ENCODE measurements at places on chromosomes 4 and X.

- DNase-seq = no peak
Observed at GRCh38 chr4:37431417-37431743, 186.8 kb downstream of the NWD2 start.

GRCh38 chr4:68948044-68948743 lies 3.4 kb downstream of the UGT2A3 start:
- no peak for DNase-seq

- DNase-seq = no peak
Observed at GRCh38 chr4:161457311-161457710, 706.5 kb downstream of the FSTL5 start.

DNA sequence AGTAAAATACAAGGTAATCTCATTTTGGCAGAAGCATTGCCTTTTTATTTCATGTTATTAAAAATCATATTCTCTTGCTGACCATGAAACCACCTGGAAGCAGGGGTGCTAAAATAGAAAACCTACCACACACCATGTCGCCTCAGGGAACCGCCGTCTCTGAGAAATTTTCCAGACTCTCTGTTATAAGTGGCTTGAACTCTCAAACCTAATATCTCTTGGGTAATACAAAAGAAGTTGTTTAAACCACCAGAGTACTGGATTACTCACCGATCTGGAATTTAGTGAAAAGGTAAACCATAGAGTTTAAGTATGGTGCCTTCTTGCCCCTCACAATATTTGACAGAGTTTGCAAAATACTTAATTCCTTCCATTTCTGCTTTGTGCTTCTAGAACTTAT lies 27.7 kb downstream of the ENPP6 start:
- DNase-seq = no peak

DNA sequence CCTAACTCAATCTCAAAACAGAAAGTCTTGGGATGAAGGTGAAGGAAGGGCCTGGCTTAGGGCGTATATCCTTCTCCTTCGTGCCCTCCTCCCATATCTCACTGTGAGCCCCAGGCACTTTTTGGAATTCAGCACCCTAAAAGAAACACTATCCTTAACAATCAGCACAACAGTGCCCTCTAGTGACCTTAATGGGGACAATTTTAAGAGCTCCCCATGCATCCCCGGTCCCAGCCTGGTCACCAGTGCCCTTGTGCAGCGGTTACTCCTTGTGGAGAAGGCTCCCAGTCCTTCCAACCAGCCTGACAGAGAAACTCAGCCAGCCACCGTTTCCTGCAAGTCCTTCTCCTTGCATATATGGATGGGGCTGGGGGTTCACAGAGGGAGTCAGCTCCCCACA lies 4.2 kb downstream of the PAK3 start:
- DNase-seq = peak; percentile 43

GRCh38 chrX:27953171-27953570 lies 28.1 kb downstream of the DCAF8L1 start:
- no peak for DNase-seq

DNA sequence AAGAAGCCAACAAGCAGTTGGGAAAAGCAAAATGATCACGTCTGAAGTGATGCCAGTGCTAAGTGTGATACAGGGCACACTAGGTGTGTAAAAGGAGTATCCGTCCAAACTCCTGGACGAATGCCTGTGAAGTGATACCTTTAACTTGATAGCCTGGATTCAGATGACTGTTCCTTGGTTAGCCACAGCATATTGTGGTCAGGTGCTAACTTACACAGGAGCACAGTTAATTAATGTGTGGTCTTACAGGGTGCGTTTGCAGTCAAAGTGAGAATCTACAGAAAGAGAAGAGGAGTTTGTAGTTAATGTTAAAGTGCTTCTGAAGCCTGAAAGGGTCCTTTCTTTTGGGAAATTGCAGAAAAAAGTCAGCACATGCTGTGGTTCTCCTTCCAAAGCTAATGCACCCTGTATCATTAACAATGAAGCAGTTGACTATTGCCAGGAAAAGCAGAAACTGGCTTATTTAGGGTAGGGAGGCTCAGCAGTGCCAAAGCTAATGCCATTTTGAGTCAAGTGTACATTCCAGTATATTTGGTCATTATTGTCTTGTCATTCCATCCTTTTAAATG lies 61.1 kb downstream of the DCLK2 start:
- DNase-seq = no peak

DNA sequence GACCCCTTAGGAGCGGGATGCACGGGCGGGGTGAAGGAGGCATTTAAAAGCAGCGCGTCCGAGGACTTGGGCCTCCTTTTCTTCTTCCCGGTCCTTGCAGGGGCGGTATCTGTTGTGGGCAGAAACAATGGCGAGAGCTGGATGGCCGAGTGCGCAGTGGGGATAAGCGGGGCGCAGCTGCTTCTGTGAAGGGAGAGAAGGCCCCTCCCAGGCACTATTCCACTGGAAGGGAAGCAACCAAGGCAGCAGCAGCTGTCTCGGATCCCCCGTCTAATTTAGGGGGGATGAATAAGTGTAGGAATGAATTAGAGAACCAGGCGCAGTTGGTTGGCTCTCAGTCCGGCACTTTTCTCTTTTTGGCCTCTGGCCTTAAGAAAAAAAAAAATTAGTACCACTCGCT lies 995 bp downstream of the SMARCA5 start:
- DNase-seq = no peak

DNA sequence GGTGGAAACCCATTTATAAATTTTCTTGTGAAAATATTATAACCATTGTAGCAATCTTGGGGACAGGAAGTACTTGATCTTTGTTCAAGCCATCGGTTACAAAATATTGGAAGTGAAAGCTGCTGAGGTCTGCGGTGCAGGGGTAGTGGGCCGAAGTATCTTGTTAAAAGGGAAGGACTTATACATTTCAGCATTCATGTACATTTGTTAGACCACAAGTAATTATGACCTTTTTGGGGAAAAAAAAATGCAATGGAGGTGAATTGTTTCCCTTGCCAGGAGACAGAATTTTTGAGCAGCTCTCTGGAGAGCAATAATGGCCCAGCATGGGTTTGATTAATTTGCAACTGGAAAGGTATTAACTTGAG lies 121.3 kb downstream of the EGF start:
- no peak for DNase-seq

- DNase-seq = no peak
Observed at GRCh38 chr4:22500831-22501714, 14.8 kb downstream of the ADGRA3 start.

GRCh38 chr4:119264743-119265142 lies 52.2 kb downstream of the USP53 start:
- DNase-seq = no peak

DNA sequence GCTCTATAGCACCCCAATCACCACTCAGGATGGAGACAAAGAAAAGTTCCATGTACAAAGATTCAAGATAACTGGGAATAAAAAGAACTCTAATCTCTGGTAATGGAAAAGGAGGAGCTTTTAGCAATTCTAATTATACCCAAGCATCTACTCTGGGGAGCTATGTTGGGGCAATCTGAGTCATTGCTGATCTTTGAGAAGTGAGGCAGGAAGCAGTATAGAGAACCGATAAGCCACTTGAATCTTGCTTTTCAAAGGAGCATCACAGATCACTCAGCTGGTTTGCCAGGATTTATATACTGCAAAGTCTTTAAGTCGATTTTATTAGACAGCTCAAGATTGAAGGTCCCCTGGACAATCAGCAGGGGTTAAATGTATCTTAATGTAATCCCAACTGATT lies 220.0 kb downstream of the ENOX2 start:
- DNase-seq = no peak

- no peak for DNase-seq
Observed at GRCh38 chr4:165872461-165873297, at the start of gene TLL1. Gene TLL1 (plus strand): TSS chr4:165873237. CDS start chr4:165873905, 668 bp downstream.

- DNase-seq = no peak
Observed at GRCh38 chr4:155659176-155659575, 7.5 kb upstream of the GUCY1A1 start.

- no peak for DNase-seq
Observed at GRCh38 chr4:40227284-40227683, 30.5 kb downstream of the RHOH start.

- no peak for DNase-seq
Observed at GRCh38 chr4:152563209-152563608, 27.3 kb upstream of the FBXW7 start.

GRCh38 chr4:101960431-101960830 lies 169.9 kb downstream of the BANK1 start:
- DNase-seq = no peak

DNA sequence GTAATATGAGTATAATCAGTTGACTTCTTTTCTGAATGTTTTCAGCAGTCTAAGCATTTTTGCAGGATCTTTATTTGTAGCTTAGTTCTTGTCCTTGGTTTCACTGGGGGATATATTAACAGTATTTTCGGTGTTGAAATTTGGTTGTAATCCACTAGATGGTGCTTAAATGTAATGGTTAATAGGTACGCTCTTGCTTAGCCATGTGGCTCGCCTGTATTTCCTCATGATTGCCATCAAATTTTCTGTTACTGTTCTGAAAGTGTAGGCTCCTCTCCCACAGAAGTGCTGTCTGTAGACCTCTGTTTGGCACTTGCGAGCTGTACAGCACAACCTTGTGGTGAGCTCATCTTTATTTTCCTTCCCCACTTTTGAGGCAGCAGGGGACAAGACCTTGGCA lies 3.9 kb upstream of the FAAH2 start:
- peak; percentile 30 for DNase-seq

DNA sequence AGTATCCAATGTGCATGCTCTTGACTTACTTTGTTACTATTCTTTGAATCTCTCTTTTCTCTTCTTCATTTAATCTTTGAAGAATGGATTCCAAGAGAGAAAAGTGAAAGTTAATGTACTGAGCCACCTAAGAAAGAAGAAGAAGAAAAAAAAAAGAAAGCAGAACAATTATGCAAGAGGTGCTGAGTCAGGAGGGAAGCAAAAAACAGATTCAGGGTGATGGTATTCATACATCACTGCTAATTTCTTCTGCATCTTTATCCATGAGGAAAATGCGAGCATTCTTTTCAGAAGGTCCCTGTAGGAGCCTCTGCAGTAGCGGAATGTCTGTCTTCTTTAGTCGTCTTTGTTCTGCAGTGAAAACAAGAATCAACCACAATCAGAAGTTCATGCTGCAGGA lies 43.9 kb downstream of the RASSF6 start:
- DNase-seq = no peak

- no peak for DNase-seq
Observed at GRCh38 chr4:22744478-22745062, 51.8 kb downstream of the GBA3 start.

- DNase-seq = no peak
Observed at GRCh38 chr4:151356510-151356909, 31.1 kb upstream of the SH3D19 start.

- no peak for DNase-seq
Observed at GRCh38 chr4:142095886-142096605, 459.7 kb downstream of the IL15 start.

DNA sequence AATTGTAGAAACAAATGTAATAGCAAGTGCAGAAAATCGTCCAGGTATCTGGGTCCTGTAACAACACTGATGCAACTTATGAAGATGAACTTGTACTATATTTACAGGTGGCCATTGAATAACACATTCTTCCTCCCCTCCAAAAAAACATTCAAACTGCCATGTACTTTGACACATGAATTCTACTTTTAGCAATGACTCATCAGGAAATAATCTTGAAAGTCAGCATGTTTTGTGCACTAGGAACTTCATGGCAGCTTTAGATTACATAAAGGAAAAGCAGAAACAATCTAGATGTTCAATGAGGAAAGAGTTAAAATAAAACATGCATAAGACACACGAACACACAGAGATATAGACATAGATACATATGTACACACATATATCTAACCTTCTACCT lies 2.5 kb downstream of the PABPC1L2A start:
- no peak for DNase-seq

- no peak for DNase-seq
Observed at GRCh38 chr4:100208964-100209363, 18.7 kb upstream of the DDIT4L start.

- DNase-seq = no peak
Observed at GRCh38 chr4:94338681-94339351, 3.8 kb downstream of the HPGDS start.

- DNase-seq = no peak
Observed at GRCh38 chr4:89101256-89102161, 9.8 kb upstream of the TIGD2 start.

Measured in CD4-positive, alpha-beta T cell treated with Interleukin-6 at 100 ng/mL for 8 hours (primary cell).